ENCODE measurements at places on chromosomes 3 and 15.

- no peak for DNase-seq
Measured at GRCh38 chr3:188518416-188518815, 364.5 kb downstream of the LPP start.

DNA sequence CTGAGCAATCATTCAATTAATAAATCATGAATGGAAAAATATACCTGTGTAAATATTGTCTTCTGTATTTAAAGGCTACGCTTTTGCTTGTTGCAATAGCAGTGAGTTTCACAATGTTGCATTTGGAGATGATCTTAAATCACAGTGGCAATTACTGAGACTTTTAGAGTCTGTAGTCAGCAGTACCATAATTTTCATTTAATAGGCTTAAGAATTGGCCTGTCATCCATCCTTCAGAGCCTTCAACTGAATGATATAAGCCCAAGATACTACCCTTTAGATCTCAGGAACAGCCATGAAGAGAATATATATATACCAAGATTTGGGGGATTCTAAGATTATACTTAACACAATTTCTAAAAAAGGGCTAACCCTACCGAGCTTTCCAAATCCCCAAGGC is 458.1 kb downstream of the GBE1 start:
- no peak for DNase-seq

DNA sequence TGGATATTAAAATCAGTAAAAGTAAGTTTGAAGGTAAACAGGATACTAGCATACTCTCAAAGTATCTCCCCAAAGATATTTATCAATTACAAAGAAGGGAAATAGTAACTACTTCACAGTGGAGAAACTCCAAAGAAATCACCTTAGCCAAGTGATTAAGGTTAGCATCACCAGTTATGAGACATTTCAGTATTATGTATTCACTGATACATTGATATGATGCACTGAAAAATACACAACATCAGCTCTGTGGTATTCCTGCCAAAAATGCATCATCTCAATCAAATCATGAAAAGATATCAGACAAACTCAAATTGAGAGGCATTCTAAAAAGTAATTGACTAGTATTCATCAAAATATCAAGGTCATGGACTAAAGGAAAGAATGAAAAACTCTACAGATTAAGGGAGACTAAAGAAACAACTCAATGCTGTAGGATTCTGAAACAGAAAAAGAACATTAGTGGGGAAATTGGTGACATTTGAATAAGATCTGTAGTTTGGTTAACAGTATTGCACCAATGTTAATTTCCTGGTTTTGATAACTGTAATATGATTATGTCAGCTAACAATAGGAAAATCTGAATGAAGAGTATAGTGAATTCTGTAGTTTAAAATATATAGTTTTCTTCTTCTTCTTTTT is 215.4 kb downstream of the UACA start:
- DNase-seq: no peak

DNA sequence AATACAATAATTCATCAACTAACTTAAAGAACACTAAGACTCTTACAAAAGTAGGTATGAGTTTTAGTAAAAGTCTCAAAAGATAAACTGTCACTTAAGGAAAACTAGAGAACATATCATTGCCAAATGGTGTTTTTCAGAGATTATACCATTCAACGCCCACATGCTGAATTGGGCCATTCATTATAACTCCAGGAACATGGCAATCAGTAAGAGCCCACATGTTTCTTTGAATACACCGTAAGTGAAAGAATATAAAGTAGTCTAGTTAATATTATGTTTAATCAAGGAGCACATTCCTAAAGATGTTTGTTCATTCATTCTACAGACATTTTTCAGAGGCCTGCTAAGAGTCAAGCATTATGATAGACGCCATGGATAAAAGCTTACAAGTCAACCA is 22.9 kb downstream of the B3GNT5 start:
- DNase-seq: no peak

GRCh38 chr15:45225506-45226273 is 26.3 kb upstream of the SLC28A2 start:
- DNase-seq: no peak

GRCh38 chr3:171213178-171213577 is 186.7 kb upstream of the SLC2A2 start:
- DNase-seq: no peak

DNA sequence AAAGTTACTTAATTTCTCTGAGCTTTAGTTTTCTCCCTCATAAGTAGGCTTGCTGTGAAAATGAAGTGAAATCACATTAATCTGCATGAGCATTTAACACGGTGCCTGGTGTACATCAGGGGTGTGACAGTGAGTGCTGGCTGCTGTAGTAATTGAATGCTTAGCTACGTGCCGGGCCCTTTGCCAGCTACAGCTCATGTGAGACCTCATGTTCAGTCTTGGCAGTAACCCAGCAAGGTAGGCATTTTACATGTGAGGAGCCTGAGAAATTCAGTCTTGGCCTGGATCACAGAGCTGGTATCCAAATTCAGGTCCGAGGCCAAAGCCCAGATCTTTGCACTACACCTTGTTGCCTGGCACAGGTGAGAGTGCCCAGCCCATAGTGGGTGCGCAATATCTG is 9.1 kb downstream of the GHRL start:
- DNase-seq: peak; percentile 85

DNA sequence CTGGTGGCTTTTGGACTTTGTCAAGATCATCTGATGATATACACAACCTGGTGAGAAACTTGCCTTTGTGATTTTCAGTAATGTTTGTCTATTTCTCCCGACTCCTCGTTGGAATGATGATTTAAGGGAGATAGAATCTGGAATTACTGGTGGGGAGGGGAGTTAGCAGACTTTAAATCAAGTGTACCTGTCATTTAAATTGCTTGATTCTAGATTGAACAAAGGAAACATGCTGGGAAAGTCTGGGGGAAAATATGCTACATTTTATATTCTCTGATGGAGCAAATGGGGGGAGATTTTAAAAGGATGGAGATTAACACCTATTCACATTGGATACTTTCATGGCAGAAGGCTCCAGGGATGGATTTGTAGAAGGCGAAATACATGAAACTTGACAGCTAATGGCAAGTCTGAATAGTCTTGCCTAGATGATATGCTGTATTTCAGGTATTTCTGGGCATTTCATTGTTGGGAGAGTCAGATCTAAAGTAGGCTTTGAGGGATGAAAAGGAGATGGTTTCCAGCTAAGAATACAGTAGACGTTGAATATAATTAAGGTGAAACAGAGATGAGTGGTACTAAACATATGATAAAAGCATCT is 189.1 kb upstream of the PDZRN3 start:
- no peak for DNase-seq

- DNase-seq: no peak
Measured at GRCh38 chr3:70426071-70426470, 113.6 kb upstream of the MDFIC2 start.

DNA sequence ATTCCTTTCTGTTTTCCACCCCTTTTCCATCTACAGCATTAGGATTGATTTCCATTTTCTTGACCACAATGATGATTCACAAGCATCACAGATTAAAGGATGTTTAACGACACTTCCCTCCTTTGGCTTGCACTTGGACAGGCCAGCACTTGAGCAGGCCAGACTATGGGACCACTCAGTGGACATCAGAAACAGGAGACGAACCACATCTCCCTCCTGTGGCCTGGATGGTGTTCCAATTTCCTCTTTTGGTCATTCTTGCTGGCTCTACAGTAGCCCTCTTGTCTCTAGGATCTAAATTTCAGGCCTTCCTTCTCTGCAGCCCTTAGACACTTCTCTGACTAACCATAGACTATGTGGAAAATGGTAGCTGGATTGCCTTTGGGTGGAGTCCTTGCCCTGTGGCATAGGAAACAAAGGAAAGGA is 78.8 kb upstream of the BOC start:
- no peak for DNase-seq

GRCh38 chr3:178075344-178075743 is 460.9 kb upstream of the KCNMB2 start:
- DNase-seq: no peak

- no peak for DNase-seq
Measured at GRCh38 chr3:149908424-149908957, 62.2 kb downstream of the PFN2 start.

DNA sequence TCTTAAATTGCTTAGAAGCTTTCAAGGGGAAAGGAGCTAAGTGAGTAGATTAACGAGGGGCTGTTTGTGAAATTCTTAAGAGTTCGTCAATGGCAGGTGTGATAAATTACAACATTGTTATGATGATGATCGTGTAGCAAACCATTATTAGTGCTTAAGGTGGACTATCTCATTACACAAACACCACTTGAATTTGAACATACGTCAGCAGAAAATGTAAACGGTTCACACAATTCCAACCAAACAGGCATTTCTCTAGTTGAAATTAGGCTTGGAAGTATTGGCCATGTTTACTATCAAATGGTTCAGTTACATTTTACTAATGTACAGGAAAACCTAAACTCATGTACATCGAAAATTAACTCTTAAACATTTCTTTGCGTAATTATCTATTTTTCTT is 102.8 kb downstream of the PYDC2 start:
- no peak for DNase-seq

- DNase-seq: no peak
Measured at GRCh38 chr3:88105325-88105724, 44.4 kb upstream of the C3orf38 start.

- DNase-seq: no peak
Measured at GRCh38 chr15:85591622-85592021, 203.1 kb downstream of the KLHL25 start.

- DNase-seq: no peak
Measured at GRCh38 chr3:139327861-139328260, 16.0 kb upstream of the MRPS22 start.

GRCh38 chr3:48402281-48402732 is 27.6 kb downstream of the PLXNB1 start:
- no peak for DNase-seq

- DNase-seq: no peak
Measured at GRCh38 chr3:117161816-117162215, 452.2 kb downstream of the TUSC7 start.

- DNase-seq: no peak
Measured at GRCh38 chr3:183144363-183144762, 18.2 kb downstream of the LAMP3 start.

DNA sequence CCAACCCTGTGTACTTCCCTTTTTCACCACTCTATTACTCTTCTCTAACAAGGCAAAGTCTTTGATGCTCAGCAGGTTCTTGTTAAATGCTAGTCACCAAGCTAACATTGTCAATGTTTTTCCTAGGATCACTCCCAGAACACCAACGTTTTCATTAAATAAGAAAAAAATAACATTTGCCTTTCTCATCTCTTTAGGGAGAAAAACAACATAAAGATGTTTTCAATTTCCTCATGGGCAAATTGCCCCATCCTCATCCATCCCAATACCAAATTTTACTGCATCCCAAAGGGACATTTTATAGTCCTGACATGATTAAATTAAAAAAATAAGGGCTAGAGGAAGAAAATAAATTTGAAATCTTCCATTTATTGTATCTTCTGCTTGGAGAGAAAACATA is 106.5 kb downstream of the SUCNR1 start:
- no peak for DNase-seq

- no peak for DNase-seq
Measured at GRCh38 chr15:70088455-70088854, 9.3 kb downstream of the TLE3 start.

- peak; percentile 64 for DNase-seq
Measured at GRCh38 chr15:44427756-44428724, 611 bp downstream of the CTDSPL2 start.

GRCh38 chr3:177345973-177346503 is 148.8 kb upstream of the TBL1XR1 start:
- no peak for DNase-seq

- DNase-seq: peak; percentile 1
Measured at GRCh38 chr3:10008588-10009344, 17.5 kb upstream of the FANCD2 start.

DNA sequence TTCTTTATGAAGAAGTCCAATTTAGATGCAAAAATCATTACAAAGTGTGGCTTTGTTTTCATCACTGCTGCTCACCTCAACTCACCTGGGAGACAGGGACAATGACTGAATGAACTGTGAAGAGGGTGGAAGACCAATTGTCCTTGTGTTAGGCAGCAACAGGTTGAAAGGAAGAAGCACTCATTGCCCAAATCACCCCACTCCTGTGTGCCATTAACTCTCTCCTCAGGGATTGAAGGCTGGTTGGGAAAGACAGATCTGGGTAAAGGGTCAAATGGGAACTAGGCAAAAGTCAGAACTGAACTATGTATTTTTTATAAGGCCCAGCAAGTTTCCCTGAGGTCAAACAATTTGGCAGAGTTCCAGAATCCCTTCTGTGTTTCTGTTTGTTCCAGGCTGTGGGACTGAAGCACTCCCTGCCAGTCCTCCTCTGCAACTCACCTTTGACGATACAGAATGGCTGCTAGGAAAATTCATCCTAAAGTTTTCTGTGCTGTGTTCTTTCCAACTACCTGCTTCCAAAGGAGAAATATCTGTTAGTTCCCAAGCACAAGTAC is 68.6 kb upstream of the CCDC39 start:
- peak; percentile 84 for DNase-seq

DNA sequence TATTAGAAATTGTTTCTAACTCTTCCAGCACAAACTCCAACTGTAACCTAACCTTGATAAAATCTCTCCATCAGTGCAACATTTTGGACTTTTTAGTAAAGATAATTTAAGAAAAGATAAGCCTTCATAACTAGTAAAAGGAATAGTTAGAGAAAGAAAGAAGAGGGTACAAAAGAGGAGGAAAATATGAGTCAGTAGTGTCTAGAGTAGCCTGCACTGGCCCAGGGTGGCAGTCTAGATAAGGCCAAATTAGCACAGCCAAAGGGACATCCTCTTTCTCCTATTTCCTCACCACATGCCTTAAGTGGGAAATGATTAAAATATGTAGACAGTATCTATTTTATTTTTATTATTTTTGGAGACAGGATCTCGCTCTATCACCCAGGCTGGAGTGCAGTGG is 3.7 kb downstream of the PROS1 start:
- no peak for DNase-seq

DNA sequence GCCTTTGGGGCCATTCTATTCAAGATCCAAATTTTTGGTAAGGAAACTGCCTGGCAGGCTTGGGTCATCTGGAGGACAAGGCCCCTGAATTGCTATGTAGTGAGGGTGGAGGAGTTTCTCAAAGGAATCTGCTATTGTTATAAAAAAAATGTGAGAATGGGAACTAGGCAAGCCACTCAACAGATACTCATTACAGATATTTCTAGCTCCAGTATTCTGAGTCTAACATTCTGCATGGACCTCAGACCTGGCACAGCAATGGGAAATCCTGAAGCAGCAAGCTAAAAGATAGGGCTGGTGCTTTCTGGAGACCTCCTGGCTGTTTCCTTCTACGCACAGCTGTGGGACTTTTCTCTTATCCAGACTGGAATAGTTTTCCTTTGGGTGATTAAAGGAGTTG is 430.7 kb upstream of the RBMS3 start:
- no peak for DNase-seq

Data from COR-L47 (cell line).